Stimulated activated CD8-positive, alpha-beta memory T cell treated with anti-CD3 and anti-CD28 coated beads, Interleukin-7, amount 100 ng/mL, for 48 hours (primary cell): ENCODE measurements at places on chromosomes 11 and 22.

DNA sequence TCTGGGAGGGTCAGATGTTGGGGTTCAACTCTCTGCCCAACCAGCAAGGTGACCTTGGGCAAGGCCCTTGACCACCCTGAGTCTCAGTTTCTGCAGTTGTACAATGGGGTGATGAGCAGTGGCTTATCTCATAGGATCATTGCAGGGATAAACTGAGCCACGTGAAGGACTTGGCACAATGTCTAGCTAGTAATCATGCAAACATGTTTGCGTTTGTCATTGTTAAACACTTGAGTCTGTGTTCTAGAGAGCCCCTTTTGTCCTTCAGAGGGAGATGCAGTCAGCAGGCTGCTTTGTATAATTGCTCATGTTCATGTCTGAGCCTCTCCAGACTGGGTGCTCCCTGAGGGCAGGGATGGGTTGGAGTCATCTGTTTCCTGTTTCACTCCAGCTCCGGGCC lies 15.8 kb downstream of the CD82 start:
- no peak for DNase-seq

GRCh38 chr11:56380120-56380519 lies 4.7 kb downstream of the OR8U1 start:
- no peak for DNase-seq

- DNase-seq, result no peak
Observed at GRCh38 chr11:119342023-119342300, 1.3 kb upstream of the C1QTNF5 start.

DNA sequence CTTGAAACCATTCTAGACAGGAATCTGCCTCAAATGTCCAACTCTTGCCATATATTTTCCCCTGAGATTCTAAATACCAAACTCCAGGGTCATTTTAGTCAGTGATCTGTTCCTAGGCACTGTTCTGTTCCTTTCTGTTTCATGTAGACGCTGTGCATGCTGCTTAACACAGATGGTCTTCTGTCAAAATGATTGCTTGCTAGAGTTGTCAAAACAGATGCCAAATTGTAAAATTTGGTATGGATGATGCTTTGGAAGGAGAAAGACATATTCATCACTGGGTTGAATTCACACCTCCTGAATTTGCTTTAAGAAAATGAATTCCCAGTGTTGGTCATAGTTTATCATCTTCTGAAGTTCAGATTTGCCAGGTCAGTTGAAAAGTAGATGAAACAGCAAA lies 425.9 kb downstream of the ETS1 start:
- DNase-seq, result no peak

DNA sequence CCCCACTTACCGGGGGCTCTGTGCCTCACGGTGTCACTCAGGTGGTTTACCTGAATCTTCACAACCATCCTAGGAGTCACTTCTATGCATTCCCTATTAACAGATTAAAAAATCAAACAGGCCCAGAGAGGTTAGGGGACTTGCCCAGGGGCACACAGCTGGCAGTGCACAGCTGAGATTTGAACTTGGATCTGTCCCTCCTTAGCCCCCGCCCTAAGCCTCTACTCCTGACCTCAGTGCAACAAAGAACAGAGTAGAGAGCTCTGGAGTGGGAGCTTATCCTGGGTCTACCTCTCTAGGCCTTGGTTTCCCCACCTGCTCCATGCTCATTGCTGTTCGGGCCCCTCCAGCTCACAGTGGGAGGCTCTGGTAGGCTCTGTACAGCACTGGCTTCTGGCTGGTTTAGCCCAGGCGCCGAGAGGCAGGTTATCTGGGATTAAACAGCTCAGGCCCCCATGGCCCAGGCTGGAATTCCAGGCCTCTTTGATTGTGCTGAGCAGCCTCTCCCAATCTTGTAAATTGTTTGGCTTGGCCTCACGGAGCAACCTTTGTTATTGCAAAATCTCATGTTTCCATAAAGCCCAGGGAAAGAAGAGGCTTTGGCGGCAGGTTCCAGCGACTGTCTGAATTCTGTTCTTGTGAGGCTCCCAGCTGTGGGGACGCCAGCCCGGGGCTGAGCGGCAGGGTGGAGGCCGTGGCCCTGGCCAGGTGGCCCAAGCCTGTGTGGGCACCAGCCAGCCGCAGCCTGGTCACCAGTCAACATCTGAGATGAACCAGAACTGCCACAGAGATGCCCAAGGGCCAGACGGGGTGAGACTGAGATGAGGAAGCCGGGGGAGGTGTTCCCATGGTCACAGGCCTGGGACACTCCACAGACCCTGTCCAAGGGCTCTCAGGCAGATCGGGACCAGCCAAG lies 28.9 kb upstream of the SHISAL1 start:
- no peak for DNase-seq

- no peak for DNase-seq
Observed at GRCh38 chr11:128498721-128499245, 88.6 kb downstream of the ETS1 start.

- no peak for DNase-seq
Observed at GRCh38 chr22:33842006-33842354, 78.3 kb downstream of the LARGE1 start.

GRCh38 chr11:6228520-6228919 lies 5.9 kb downstream of the FHIP1B start:
- no peak for DNase-seq

DNA sequence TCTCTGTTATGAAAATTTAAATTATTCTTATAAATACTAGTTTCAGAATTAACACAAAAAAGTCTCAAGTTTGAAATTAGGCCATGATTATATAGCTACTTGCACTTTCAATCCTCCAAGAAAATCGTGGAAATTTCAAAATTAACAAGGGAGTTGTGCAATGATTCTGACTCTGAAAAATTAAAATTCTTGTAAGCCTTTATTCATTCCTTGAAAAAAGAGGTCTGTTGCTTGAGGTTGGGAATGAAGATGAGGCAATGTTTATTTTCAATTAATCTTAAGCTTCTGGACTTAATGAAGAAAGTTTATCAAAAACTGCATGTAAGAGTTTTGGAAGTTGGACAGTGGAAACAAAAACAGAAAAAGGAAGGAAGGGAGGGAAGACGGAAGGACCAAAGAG lies 128.2 kb upstream of the FIBIN start:
- no peak for DNase-seq
